GM23248 (cell line): ENCODE measurements at places on chromosomes 2 and 18. TPM values are rescaled to one million over a fixed set of nuclear protein-coding genes. Genes with fewer than 3 reads are reported as not detected.

Gene CFAP65
- total RNA-seq = not detected in 2 replicates

Gene PGAP1
- total RNA-seq = 5.6 and 6.3 TPM in 2 replicates

GRCh38 chr2:201631041-201631440 is 12.3 kb downstream of the TMEM237 start:
- no peak for DNase-seq

DNA sequence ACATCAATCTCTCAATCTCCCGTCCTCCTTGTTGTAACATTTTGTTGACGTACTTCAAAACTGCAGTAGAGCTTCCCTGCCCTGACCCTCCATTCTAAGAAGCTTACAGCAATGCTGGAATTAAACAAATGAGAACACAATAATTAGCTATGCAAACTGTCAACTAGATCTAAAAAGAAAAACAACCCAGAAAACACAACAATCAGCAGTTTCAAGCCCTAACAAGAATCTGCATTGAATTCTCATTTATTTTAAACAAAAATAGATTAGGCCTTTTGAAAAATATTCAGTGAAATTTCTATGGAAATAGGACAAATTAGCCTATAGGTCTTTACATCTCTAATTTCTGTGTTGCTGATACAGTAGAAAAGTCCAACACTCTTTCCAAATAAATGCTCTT is 807.0 kb upstream of the FSHR start:
- no peak for DNase-seq

DNA sequence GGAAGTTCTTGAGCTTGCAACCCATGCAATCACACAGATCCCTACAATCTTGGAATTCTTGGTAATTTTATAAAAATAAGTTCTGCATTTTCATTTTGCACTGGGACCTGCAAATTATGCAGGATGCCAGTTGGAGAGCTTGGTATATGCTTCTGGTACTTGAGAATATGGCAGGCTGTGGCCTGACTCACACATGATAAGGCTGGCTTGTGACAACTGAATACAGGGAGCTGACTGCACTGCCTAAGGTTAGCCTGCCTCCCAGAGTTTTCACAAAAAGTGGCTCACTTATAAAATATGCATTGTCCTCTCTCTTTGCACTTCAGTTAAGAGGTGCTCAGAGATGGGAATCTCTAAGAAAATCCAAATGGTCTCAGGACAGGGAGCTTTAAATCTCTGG is 265.5 kb upstream of the KCNJ3 start:
- no peak for DNase-seq

DNA sequence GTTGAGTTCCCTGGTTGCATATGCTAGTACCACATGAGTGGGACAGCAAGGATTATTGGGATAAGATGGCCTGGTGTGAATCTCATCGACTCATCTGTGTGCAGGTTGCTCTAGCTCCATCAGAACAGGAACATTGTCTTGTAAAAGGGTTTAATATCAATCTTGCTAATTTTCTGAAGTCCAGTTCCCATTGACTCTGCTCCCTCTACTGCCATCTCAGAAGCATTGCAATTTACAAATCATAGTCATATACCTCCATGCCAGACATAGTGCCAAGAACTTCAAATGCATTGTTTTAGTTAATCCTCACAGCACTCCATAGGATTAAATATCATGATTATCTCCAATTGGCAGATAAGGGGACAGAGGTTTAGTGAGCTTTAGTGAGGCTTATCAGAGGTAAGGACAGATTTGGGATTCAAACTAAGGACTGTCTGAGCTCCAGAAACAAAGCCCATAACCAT is 4.8 kb upstream of the STAT4 start:
- peak; percentile 75 for DNase-seq

Gene BABAM2
- 22.8 and 35.2 TPM in 2 replicates for total RNA-seq

- no peak for DNase-seq
Observed at GRCh38 chr2:143968360-143968759, 551.6 kb downstream of the ZEB2 start.

- DNase-seq = no peak
Observed at GRCh38 chr2:74924463-74925265, 33.8 kb upstream of the POLE4 start.

DNA sequence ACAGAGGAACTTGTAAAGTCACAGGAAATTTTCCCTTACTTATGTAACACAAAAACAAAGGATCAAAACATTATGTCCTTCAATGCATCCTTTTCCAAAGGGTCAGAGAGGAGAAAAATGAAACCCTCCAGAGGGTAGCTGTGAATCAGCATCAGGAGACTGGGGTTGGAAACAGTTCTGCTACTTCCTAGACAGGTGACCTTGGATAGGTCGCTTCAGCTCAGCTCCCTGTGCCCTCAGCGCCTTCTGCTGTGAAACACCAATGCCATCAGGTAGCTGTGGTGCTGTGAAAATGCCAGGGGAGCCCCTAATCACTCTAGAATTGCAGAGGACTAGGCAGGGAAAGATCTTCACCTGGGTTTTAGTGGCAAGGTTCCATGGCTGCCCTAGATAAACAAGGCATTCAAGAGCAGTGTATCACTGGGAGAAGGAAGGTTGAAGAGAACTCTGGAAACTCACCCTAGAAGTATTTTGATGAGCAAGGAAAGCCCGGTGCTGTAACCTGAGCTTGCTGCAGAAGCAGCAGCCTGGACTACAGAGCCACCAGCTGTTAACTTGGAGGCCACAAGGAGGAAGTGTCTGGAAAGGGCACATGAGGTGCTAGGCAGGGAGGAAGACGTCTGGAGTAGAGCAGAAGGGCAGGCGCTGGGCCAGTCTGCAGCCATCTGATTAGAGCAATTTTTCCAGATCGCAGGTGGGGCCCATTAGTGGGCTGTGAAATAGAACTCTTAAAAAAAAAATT is 100.7 kb upstream of the MCFD2 start:
- DNase-seq = peak; percentile 92

DNA sequence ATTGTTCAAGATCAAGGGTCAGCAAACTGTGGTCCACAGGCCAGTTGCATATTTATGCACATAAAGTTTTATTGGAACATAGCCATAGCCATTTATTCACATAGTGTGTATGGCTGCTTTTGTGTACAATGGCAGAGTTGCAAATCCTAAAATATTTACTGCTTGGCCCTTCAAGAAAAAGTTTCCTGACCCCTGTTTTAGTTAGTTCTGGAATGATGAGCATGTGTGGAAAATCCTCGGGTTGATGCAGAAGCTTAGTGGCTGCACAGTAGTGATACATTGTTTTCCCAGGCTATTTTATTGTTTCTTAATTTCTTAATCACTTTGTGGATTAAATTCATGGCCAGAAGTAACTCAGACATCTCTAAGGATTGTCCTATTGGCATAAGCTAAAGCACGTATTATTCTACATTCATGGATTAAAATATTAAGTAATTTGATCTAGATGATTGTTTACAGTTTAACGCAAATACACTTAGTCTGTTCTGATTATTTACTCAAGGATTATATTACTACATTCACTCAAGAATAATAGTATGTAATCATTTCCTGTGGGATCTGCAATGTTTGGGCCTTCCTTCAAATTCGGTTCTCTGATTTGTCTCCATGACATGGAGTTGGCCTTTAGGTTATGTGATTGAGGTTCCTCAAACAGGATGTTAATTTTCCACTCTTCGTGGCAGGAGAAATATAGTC is 165.5 kb downstream of the TMEM247 start:
- no peak for DNase-seq

DNA sequence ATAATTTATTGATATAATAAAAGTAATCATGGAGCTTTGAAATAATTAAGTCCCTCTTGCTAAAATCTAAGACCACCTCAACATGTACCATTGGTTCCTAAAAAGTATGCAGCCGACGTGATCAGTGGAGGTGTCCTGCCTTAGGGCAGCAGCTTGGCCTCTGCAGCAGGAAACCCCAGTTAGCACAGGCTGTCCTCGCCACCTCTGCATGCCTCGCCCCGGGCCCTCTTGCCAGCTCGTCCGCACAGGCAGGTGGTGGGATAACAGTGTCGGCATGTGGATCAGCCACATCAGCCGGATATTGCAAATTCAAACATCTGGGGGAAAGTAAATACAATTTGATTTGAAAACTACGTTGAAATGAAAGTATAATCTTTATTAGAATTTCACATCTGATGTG is 22.9 kb downstream of the COA5 start:
- DNase-seq = no peak

Gene COBLL1
- total RNA-seq = 1.3 and 1.8 TPM in 2 replicates

DNA sequence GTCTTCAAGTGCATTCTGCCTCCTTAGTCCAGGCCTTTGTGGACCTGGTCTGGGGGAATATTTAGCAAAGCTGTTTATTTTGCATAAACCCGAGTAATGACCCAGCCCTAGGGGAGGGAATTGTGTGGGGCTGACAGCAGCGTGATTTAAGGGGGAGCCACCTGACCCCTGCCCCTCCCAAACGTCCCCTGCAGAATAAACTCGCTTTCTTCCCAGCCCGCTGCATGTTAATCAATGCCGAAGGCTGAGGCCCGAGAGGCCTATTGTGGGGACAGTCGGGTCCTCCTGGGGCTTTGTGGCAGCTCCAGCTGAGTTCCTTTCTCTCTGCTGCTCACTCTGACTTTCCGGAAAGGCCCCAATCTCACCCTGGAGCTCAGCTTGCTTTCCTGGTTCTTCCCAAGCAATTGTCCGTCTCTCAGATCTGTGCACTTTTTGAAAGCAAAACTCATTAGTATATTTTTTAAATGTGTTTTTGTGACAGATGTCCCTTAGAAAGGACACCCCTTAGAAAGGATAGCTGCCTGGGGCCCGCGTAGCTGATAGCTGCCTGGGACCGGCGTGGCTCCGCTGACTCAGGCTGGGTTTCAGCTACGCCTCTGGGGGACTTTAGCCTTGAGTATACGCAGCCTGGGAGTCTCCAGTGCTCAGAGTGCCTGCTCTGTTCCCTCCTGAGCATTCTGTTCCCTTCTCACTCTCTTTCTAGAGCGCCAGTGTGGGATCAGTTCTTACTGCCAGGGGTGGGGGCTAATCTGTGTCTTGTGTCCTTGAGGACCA is 158.3 kb downstream of the GLI2 start:
- DNase-seq = no peak

Gene CIB4
- not detected in 2 replicates for total RNA-seq

Gene RTP5
- total RNA-seq = not detected in 2 replicates

DNA sequence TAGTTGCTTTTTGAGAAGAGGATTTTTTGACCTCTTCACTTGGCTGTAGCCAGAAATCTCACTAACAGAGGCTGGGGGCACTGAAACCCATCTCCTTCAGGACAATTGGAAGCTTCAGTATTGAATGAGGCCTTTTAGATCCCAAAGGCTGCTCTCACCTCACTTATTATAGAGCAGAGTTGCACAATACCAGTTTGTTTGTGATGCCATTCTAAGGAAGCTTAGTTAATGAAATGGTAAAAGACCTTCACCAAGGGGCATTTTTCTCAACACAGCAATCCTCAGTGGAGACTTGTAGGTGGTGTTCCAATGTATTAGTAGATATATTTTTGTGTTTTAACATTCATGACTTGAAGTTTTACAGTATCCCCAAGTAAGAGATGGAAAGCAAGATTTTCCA is 71.0 kb upstream of the RFX8 start:
- no peak for DNase-seq

Gene CYP1B1
- 51.0 and 56.0 TPM in 2 replicates for total RNA-seq
